ENCODE measurements at places on chromosomes 5 and 9.
A peak's percentile ranks its signal among the peaks of the same experiment; 100 is the strongest.

DNA sequence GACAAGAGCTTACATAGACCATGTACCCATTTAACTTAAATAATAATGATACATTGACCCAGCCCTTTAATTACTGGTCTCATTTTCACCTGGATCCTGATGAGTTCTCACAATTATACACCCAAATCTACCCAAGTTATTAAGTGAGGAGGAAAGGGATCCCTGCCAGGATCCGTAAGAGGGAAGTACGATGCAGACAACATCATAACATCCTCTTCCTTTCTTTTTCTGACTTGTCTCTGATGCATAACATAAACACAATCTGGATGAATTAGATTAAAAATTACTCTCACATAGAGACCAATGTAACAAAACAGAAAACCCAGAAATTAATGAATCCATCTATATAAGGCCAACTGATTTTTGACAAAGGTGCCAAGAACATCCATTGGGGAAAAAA is 17.0 kb downstream of the MARCHF3 start:
- no peak for DNase-seq

DNA sequence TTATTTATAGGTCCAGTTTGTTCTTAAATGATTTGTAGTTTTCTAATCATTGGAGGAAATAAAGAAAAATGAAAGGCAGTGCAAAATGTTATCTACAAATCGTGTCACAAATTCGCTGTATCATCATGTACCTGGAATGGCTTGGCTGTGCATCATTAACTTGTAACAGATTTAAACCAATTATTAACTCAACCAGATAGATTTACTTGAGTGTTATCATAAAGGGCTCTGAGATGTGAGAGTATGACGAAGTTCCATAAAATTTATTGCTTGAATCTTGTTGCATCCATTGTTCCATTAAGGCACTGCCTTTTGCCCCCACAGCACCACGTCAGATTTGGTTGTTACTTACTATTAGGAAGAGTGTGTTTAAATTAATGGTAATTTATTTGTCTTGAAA is 23.5 kb downstream of the PCSK5 start:
- no peak for DNase-seq

- DNase-seq, result no peak
Measured at GRCh38 chr9:2725126-2725525, 7.8 kb downstream of the KCNV2 start.

GRCh38 chr9:107523539-107523938 is 34.0 kb upstream of the KLF4 start:
- DNase-seq, result no peak

- peak; percentile 54 for DNase-seq
Measured at GRCh38 chr9:104831681-104832080, 67.8 kb downstream of the NIPSNAP3B start.

DNA sequence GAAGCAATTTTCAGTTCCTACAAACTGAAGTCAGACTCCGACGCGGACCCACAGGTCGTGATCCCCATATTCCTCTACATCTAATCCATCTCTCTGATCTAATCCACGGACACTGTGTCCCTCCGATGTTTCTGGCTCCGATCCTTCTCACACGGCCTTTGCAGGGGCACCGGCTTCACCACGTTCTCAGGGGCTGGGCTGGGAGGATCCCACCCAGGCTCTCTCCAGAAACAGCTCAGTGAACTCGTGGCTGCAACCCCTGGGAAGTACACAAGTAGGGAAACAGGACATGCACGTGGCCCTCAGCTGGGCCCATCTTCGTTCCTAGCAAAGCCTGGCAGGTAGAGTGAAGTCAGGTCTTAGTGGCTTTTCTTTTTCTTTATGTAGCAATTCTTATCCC is 49.1 kb upstream of the OLFM1 start:
- DNase-seq, result no peak

GRCh38 chr9:29798599-29798998 is 2225.3 kb upstream of the C9orf72 start:
- DNase-seq, result no peak

- DNase-seq, result no peak
Measured at GRCh38 chr5:62931153-62931950, 352.7 kb downstream of the LRRC70 start.

DNA sequence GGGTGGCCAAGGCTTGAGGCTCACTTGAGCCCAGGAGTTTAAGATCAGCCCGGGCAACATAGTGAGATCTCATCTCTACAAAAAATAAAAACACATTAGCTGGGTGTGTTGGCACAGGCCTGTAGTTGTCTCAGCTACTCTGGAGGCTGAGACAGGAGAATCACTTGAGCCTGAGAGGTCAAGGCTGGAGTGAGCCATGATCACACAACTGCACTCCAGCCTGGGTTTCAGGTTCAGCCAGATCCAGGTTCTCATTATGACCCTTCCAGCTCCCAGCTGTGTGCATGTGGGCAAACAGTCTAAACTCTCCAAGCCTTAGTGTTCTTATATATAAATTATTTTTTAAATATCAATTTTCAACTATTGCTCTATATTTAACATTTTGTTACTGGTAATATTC is 67.9 kb downstream of the ALDH7A1 start:
- DNase-seq, result no peak

DNA sequence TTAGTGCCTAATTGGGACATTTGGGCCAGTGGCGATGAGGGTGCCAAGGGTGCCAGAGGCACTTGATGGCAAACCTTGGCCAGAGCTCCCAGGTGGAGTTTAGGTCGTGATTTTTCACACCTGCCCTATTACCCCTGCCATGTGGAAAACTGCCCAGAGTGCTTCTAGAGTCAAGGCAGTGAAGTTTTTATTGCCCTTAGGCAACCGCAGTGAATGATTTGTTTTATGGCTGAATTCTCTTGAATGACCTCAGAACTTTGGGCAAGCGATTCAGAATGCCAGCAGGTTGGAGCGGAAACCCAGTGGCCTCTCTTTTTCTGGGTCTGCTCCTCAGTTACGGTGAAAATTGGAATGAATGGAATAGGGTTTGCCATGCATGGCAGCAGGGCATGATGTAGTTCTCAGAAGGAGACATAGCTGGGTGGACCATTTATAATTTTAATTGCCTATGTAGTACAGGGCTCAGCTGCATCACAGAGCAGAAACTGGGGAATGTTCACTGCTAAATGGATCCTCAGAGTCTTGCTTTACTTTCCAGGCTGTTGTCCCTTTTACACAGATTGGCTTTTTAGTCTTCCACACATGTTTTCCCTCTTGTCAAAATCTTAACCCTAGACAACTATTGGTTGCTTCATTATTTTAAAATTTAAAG is 820.0 kb upstream of the SEMA6A start:
- no peak for DNase-seq

DNA sequence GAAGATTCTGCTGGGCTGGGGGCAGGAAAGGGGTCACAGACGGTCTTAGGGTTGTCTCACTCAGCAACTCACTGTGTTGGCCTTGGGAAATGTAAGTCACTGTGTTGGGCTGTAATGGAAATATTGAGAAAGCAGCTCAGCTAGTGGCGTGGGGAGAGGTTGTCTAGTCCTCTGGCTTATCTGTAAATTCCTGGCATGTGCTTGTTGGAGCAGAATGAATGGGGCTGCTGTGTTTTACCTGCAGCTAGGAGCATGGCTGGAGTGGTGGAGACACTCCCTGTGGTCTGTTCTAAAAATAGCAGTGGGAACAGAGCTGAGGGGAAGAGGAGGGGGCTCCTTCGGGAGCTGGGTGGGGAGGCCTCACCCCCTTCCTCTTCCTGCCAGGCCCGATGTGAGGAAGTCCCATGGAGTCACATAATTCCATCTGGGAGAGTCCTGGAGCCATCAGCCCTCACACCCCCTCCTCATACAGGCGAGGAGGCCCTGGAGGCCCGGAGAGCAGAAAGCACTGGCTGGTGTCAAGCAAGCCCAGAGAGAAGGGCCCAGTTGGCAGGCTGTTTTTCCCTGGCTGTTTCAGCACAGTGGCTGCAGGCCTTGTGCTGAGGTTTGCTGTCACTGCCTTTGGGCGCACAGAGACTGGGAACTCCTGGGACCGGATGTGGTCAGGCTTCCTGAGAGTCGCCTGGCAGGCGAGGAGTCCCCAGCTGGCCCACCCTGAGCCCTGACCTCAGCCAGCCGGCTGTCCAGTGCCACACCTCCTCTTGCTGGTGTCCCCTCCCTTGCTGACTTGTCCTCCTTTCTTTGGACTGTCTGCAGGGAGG is 84.9 kb downstream of the RGS3 start:
- peak; percentile 75 for DNase-seq

GRCh38 chr5:180049185-180049548 is 22.4 kb downstream of the RNF130 start:
- DNase-seq, result no peak

DNA sequence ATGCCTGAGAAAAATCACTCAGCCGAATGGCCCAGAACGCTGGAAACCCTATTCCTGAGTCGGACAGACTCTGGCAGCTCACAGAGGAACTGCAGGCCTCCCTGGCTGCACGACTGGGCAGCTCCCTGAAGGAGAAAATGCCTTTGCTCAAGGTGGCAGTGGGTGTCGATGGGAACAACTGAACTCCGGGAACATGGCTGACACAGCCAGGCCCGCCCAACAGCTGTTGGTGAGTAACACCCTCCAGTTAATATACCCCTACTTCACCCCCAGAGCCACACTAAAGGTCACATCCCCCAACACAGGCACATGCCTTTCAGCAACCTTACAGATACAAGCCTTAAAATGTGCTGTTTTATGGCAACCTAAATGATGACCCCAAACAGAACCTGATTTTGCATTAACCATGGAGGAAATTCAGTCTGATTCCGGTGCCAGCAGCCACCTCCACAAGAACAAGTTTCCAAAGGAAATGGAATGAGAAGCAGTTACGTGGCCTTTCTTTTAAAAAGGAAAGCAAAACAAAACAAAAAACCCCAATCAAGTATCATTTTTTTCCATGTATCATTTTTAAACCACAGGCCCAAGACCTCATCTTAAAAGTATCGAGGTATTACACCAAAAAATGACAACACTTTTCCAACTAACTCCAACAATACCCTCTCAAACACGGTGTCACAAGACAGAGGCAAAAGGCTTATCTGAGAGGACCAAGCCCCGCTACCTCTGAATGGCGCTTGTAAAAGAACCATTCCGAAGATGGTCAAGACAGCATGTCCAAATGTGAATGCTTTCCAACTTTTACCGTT is 3.1 kb downstream of the KLF9 start:
- peak; percentile 67 for DNase-seq

DNA sequence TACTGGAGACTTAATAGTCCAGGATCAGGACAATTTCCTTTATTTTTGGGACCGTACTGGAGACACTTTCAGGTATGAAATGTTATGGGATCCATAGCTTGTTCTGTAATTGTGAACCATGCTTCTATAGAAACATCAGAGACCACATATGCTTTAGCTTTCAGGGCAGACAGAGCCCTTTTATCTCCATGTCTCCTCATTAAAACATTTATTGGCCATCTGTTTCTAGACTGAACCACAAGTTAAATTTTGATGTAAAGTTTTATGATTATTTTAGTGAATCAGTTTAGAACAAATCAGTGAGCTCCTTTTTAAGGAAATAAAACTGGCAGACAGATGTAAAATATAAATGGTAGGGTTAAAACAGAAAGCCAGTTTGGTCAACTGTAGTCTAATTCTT is 62.0 kb downstream of the SLC27A6 start:
- no peak for DNase-seq

DNA sequence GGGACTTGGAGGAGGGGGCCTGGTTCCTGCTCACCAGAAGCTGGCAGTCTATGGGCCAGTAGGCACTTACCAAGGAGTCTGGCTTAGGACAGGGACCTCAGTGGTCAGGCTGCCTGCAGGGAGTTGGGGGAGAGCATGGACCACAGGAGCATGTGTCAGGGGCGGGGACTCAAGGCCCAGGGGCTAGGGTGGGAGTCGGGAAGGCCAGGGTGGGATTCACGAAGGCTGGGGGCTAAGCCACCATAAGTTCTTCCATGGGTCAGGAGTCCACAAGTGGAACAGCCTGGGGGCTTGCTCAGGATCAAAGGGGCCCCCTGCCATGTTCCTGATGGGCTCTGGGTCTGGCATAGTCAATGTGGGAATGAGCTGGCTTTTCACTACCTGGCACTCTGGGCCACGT is 11.5 kb upstream of the SLC25A48 start:
- peak; percentile 7 for DNase-seq

- DNase-seq, result no peak
Measured at GRCh38 chr9:31135567-31135966, 1248.9 kb upstream of the ACO1 start.

GRCh38 chr9:23695572-23695971 is 130.5 kb downstream of the ELAVL2 start:
- DNase-seq, result no peak

DNA sequence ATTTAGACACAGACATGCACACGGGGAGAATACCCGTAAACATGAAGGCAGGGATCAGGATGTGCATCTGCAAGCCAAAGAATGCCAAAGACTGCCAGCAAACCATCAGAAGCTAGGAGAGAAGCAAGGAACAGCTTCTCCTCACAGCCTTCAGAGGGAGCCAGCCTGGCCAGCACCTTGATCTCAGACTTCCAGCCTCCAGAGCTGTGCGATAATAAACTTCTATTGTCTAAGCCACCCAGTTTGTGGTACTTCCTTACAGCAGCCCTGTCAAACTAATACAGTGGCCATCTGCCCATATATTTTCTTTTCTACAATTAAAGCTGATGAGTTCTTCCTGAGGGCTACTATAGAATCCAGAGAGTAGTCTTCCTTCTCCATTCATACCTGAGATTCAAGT is 135.0 kb downstream of the SNCAIP start:
- no peak for DNase-seq

- no peak for DNase-seq
Measured at GRCh38 chr9:97561501-97561900, 60.0 kb downstream of the TMOD1 start.

DNA sequence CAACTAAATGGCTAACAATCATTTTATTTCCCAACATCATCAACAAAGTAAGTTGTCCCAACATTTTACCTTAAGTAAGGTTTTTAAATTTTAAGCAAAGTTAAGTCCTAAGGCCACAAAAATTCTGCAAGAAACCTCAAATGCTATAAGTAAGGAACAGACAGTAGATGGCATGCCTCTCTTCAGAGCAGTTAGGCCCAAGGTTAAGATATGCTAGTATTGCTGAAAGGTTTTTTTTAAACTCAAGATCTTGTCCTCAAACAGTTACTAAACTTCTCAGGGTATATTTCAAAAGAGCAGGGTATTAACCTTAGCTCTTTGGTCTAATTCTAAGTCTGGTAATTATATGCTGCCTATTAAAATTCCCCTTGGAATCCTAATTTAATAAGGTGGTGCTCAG is 35.1 kb downstream of the PJA2 start:
- no peak for DNase-seq

- DNase-seq, result no peak
Measured at GRCh38 chr9:115289757-115290208, 171.8 kb upstream of the TNC start.

DNA sequence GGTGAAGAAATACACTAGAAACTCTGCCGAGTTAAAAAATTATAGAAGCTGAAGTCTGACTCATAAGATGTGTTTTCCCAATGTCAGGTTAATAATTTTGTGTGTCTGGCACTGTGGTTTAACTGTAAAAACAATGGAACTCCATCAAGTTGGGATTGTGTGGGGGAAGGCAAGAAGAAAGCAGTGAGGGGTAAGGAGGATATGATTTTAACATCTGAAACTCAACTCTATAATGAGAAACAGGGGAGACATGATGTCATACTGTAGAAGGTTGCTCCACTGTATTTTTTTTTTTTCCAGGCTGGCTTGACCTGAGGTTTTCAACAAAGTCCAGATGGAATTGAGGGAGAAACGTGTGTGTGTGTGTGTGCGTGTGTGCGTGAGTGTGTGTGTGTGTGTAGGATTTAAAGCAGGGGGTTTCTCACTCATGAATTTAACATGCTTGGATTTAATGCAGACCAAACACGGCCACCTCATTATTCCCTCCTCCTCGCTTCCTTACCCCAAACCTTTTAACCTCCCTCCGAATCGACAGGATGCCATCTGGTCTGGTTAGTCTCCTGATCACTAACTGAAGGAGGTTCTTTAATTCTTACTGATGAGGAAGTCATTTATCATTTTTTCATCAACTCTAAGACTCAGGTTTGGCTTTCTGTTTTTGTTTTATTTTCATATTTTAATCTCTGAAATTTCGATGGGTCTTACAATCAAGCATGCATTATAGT is 140.2 kb upstream of the LPAR1 start:
- peak; percentile 44 for DNase-seq

Data from AG20443 (cell line).